ENCODE measurements at places on chromosomes 5 and 9.

DNA sequence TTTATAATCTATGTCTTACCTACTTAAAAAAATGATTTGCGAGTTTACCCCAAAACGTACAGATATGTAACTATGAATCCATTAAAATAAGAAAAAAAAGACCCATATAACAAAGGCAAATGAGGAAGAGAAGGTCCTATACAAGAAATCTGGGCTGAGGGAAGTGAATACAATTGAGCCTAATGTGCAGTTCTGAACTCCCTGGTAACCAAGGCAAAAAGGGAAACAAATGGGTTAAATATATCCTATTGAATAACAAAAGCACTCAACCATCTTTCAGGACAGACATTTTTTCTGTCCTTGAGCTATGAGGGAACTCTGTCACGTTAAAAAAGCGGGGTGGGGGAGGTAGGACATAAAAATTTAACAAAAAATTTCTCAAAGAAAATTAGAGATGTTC is 78.6 kb downstream of the PTPN3 start:
- DNase-seq: no peak

DNA sequence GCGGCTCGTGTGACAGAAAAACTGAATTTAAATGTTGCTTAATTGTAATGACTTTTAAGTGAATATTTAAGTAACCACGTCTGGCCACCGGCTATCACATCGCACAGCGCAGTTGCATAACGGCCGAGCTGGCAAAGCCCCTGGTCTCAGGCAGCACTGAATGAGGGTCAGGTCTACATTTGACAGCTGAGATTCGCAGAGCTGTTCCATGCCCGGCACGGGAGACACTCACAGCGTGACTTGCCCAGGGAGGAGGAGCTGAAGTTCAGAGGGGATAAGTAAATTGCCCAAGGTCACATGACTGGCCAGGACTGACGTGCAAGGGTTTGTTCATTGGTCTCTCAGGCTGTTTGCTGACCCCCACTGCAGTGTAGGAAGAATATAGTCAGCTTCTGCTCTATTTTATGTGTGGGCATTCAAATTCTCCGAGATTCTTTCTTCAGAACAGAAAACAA is 17.4 kb upstream of the COL5A1 start:
- DNase-seq: no peak

GRCh38 chr5:148831590-148832565 is 5.5 kb downstream of the ADRB2 start:
- DNase-seq: no peak

DNA sequence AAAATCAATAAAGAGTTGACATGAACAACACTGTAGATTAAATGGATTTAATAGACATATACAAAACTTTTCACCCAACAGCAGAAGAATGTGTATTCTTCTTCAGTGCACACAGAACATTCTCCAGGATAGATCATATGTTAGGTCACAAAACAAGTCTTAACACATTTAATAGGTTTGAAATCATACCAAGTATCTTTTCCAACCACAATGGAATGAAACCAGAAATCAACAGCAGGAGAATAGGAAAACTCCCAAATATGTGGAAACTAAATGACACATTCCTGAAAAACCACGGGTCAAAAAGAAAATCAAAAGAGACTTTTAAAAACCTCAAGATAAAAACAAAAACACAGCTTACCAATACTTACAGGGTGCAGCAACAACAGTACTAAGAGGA is 790.1 kb upstream of the ZNF608 start:
- no peak for DNase-seq

- DNase-seq: no peak
Observed at GRCh38 chr5:145981589-145982571, 45.5 kb downstream of the SH3RF2 start.

- peak; percentile 5 for DNase-seq
Observed at GRCh38 chr5:152178350-152178699, 226.8 kb downstream of the NMUR2 start.

GRCh38 chr5:34657274-34657921 is 1.3 kb downstream of the RAI14 start:
- no peak for DNase-seq

DNA sequence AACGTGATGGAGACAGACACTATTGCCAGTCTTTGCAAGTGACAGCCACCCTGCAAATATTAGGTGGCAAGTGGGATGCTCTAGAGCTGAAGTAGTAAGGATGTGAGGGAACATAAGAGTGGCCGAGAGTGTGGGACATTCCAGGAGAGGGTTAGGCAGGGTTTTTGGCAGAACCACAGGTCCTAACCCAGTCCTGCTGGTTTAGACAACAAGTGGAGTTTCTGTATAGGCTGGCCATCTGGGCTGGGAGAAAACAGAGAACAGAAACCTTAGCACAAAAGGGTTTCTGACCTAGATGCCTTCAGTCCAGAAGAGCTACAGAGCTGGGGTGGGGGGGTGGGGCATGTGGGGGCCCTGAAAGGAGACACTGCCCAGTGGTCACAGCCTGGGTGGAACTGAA is 107.4 kb downstream of the TMEM174 start:
- DNase-seq: no peak

- no peak for DNase-seq
Observed at GRCh38 chr9:96449523-96449844, 485 bp upstream of the HABP4 start.

- DNase-seq: no peak
Observed at GRCh38 chr9:97543561-97543960, 42.1 kb downstream of the TMOD1 start.

- DNase-seq: no peak
Observed at GRCh38 chr9:4333231-4333740, 33.4 kb upstream of the GLIS3 start.

DNA sequence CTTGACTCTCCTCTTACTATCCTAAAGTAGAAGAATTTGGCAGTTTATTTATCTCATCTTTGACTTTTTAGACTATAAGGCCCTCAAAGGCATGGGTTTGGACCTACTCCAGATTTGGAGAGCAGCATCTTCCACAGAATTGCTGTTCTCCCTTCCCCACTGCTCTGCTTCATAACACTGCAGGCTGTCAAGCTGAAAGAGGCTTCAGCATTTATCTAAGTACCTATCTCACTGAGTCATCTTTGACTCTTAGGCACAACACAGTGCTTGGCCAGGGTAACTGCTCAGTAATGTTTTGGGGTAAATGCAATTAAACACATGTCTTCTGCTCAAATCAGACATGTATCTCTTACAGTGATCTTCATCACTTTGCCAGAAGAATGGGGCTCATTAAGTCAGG is 60.6 kb downstream of the GRIN3A start:
- DNase-seq: no peak

GRCh38 chr9:30012622-30013021 is 2371.8 kb upstream of the ACO1 start:
- no peak for DNase-seq

GRCh38 chr5:10712574-10713366 is 48.3 kb downstream of the DAP start:
- no peak for DNase-seq

DNA sequence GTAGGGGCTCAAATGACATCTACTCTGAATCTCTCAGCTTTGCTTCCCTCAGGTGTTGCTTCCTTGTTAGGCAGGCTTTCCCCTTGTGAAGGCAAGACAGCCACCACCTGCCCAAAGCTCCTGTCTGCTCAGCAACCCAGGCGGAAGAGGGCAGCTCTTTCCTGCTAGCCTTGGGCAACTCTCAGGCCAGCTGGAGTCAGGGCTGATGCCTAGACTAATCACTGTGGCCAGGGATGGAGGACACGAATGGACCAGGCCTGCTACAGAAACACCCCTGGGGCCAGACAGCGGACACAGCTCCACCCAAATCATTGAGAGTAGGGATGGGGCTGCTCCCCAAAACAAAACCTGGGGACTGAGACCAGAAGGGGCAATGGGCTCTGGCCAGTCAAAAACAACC is 138.0 kb downstream of the MTX3 start:
- DNase-seq: no peak

DNA sequence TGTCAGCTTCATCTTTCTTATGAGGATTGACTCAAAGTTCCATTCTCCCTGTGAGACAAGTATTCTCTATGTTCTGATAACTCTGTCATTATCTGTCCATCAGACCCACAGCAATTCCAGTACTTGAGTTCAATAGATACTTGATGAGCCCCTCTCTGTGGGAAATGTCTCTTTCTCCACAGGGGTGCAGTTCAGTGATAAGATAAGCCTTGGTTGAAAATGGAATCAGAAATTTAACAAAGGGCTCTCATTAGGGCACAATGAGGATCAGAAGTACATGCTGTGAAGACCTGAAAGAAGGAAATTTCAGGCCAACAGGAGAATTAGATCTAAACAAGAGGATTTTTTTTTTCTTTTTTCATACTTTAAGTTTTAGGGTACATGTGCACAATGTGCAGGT is 737.3 kb downstream of the MTRR start:
- no peak for DNase-seq

DNA sequence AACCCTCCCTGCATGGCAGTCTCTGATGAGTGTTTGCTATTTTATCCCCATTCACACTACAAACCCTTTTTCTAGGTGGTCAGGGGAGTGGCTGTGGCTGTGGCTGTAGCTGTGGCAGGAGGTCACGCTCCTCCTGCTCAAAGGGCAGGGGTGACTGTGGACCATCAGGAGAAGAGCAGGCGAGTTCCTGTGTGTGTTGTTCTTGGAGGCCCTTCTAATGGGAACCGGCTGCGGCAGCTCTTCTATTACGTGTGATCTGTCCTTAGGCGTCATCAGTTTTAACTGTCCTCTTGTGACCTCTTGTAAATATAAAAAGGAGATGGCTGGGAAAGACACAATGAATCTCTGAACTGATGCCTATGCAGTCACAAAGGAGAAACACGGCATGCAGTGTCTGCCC is 65.1 kb downstream of the ANKH start:
- no peak for DNase-seq

GRCh38 chr9:131347376-131348020 is 46.4 kb upstream of the PRRC2B start:
- DNase-seq: no peak

DNA sequence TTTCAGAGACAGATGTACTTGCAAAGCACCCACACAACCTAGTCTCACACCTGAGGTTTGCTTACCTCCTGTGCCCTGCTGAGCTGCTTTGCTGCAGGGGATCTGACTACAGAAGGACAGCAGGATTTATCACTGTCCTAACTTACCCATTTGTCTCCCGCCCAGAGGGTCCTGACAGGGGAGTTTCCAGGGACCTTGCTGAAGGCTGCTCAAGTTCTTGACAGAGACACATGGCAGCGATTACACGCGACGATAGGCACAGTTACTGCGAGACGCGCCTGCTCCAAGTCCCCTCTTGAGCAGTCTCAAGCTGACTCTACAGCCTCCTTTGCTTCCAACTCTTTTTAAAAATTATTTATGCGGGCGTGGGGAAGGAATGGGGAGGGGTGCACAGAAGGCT is 24.6 kb upstream of the GALNT10 start:
- DNase-seq: no peak

DNA sequence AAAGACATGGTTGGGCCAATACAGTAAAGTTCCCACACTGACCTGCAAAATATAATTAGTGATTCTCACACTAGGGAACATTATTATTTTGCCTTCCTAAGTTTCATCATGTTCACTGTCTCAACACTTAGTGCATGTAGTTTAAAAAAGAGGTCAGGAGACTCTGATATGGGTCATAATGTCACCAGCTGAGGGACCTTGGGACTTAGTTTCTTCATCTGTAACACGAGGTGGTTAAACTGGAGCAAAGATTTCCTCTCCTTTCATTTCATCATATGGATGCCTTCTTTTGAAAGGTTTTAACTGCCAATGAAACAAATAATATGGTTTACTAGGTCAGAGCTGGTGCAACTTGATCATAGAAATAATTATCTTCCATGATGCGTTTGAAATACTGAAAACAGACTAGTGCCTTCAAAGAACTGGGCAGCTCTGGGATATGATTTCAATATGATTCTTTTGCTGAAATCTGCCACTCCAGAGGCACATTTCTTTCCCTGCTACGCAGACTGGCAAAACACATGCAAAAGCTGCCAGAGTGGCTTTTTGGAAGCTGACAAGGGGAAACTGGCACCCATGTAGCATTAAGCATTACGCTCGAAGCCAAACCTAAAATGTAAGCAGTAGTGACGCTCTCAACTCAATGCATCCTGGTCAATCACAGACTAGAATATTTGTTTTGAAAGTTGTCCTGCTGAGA is 20.8 kb downstream of the RETREG1 start:
- DNase-seq: no peak

GRCh38 chr9:24487946-24488345 is 57.8 kb downstream of the IZUMO3 start:
- DNase-seq: no peak

GRCh38 chr9:121026260-121026691 is 23.8 kb downstream of the C5 start:
- DNase-seq: peak; percentile 15

DNA sequence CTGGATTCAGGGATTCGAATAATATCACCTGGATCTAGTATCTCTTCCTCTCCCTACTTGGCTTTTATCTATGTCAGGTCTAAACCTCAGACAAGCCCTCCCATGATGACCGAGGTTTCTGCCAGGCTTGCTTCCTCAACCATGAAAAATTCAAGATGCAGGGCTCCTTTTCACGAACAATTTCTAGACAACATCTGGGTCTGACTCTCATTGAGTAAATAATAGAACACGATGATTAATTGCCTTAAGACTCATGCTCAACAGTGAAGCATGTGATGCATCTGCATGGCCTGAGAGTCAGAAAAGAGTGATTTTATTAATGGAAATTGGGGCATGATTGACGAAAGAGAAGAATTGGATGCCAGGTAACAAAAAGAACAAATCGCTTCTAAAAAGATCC is 277.2 kb upstream of the ZNF608 start:
- no peak for DNase-seq

DNA sequence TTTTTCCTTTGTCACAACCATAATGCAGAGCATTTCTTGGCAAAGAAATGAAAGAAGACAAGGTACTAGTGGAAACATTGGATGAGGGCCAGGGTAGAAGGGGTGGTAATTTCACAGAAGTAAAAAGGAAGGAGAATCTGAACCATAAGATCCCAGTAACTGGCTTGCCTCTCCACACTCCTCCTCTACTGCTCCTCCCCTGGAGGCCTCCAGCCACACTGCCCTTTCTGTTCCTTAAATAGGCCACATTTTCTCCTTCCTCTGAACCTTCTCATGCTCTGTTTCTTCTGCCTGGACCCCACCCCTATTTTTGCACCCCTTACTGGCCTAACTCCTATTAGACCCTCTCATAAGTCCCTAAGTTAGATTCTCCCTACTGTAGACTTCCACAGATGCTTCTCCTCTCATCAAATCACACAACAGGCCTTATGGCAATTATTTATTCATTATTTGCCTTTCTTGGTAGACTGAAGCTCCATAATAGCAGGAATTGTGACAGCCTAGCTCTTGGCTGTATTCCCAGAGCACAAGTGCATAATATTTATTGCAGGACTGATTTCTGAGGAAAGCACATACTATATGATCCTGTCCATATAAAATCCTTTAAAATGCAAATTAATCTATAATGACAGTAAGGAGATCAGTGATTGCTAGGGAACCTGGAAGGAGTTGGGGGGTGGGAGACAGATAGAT is 31.3 kb upstream of the GRIA1 start:
- no peak for DNase-seq
